ENCODE measurements at places on chromosomes 13 and 19.

DNA sequence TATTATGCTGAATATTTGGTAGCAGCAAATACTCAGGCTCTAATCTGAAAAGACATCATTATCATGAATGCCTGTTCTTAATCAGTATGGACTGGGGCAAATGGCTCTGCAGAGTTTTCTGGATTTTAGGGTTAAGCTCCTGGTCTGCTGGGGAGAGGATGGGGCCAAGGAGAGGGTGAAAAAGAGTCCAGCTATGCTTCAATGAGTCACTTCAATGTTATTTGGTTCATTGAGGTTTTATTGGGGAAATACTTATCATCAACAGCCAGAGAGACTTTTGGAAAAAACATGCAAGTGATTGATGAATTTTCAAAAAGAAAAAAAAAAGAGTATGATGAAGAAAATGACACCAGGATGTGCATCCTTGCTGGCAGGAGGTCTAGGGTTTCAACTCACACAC lies 278.3 kb downstream of the UQCRFS1 start:
- DNase-seq: peak; percentile 21

DNA sequence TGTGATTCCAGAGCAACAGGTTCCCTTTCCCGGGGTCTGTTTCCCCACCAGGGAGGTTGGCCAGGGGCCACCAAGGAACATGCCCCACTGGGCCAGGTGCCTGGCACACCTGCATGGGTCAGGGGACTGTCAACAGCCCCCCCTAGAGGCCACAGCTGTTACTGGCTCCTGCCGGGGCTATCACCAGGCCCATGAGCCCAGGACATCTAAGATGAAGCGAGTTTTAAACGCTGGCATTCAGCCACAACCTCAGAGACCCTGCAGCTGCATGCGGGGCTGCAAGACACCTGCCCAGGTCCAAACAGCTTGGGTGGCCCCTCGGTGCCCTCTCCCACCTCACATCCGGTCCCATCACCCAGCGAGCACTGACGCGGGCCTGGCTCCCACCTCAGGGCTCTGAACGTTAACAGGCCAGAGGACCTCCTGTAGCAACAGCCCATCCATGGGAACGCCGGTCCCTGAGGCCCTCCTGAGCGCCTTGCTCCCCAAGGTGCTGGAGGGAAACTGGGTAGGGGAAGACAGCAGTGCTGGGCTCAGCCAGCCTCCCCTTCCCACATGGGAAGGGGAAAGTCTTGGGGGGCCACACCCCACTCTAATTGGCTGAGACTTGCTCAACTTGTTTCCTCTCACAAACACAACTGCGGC lies 12.0 kb downstream of the KHSRP start:
- DNase-seq: peak; percentile 56

DNA sequence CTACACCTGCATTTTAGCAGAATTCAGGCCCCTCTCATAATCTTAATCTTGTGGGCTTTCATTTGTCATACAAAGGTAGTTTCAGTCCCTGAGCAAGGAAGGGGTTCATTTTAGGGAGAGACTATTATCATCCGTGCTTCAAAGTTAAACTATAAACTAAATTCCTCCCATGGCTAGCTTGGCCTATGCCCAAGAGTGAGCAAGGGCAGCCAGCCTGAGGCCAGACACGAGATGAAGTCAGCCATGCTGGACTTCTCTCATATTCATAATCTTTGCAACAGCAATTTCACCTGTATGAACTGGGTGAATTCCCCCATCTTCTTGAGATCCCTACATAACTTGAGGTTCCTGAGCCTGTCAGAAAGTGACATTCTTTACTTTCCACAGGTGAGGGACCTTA lies 13.0 kb downstream of the ERICH4 start:
- no peak for DNase-seq

- DNase-seq: no peak
Observed at GRCh38 chr19:36891768-36892357, 24.2 kb downstream of the ZNF829 start.

GRCh38 chr13:37290716-37291505 lies 185.4 kb upstream of the CSNK1A1L start:
- DNase-seq: no peak

- DNase-seq: no peak
Observed at GRCh38 chr13:98147521-98147920, 4.6 kb downstream of the FARP1 start.

DNA sequence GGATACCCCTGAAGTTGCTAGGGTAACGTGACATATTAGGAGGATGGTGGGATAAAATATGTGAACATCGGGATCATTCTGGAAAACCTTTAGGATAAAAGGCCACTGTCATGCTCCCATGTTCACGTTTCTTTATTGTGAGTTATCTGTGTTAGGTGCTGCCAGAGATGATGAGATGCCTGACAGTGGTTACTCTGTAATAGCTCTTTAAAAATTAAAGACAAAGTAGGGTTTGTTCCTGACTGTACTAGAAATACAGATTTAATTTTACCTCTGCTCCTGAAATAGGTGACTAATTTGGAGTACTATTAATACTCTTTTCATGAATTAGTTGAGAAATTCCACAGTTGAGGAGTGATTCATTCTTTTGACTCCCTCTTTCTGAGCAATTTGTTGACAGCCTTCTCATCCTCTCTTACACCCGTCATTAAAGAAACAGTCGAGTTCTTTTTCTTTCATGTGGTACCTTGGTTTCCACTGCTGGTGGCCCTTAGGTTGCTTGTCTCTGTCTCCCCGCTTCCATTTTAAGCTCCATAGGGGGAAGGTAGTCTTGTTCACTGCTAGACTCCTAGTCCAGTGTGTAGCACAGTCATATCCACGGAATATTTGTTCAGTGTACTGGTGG lies 28.4 kb downstream of the SAE1 start:
- DNase-seq: no peak

All from H54 (cell line).